ENCODE measurements at places on chromosomes 3 and 15.

DNA sequence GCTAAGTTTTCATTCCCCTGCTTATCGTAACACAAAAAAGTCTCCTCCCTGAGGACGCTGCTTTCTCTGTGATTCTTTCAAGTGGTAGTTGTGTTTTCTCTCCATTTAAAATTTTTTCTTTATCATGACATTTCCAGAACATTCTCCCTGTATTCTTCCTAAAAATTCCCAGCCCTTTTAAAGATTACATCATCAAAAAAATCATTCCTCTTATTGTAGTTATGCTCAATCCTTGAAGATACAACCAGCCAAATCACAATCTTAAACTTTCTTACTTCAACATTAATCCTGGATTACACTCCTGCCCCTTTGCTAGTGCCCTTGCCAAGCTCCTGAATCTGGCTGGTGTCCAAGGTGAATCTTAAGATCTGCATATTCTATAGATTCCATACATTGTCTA is 163.7 kb upstream of the CBLB start:
- no peak for DNase-seq

GRCh38 chr15:94381384-94381783 is 150.0 kb downstream of the MCTP2 start:
- no peak for DNase-seq

DNA sequence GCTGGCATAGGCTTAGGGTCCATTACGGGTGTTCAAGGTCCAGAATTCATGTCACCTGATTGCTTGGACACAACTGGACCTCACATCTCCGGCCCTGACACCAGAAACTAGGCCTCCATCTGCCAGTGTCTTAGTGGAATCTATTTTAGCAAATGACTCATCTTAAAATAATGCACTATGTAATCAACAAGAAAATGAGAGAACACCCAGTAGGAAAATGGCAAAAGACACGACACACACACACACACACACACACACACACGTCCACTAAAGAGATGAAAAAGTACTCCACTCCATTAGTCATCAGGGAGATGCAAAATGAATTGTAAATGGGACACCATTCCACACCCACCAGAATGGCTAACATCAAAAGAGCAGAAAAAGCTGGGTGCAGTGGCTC is 11.2 kb downstream of the APBA2 start:
- no peak for DNase-seq

- DNase-seq: no peak
Measured at GRCh38 chr3:123743121-123743520, 141.0 kb downstream of the MYLK start.

GRCh38 chr3:39962581-39962980 is 153.2 kb downstream of the MYRIP start:
- DNase-seq: no peak

DNA sequence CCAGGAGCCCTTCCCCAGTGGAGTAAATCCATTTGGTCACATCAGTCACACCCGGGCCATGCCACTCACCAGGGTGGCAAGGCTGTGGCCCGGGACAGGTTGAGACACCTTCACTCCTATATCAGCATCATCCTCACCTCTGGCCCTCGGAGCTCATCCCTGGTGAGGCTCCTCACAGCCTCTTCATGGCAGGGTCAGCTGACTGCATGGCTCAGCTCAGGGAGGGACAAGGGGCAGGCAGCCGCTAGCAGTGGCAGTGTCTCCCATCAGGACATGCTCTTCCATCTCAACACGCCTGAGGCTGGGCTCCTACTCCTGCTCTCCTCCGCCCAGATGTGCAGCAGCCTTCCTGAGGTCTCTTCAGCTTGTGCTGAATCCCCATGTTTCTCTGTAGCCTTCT is 26.4 kb upstream of the PARL start:
- DNase-seq: no peak

- DNase-seq: no peak
Measured at GRCh38 chr15:100265641-100266035, 76.1 kb downstream of the ADAMTS17 start.

DNA sequence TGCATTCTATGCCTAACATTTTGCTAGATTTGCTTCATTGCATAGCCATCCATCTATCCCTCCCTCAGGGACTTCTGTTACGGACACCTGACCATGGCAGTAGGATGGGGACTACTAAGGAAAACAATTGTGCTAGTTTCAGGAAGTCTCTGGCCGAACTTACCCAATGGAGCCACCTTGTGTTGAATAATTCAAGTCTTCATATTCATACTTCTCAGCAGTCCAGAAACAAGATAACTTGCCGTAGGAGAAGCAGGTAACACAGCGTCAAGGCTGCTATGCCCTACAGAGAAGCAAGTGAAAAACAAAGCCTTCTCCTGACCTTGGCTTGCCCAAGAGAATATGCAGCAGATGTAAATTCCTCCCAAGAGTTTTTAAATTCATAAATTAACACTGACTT is 685.3 kb downstream of the GRM7 start:
- DNase-seq: no peak

- DNase-seq: no peak
Measured at GRCh38 chr15:79076661-79077060, 13.9 kb downstream of the RASGRF1 start.
